ENCODE measurements at places on chromosomes 1 and 21. TPM values are rescaled to one million over a fixed set of nuclear protein-coding genes. Genes with fewer than 3 reads are reported as not detected.

- DNase-seq: no peak
Observed at GRCh38 chr1:109816175-109816811, 52.6 kb upstream of the EPS8L3 start.

GRCh38 chr21:34844013-34844923, 175.5 kb downstream of the CLIC6 start:
- no peak for DNase-seq

- no peak for DNase-seq
Observed at GRCh38 chr1:1124786-1125642, 9.1 kb upstream of the C1orf159 start.

DNA sequence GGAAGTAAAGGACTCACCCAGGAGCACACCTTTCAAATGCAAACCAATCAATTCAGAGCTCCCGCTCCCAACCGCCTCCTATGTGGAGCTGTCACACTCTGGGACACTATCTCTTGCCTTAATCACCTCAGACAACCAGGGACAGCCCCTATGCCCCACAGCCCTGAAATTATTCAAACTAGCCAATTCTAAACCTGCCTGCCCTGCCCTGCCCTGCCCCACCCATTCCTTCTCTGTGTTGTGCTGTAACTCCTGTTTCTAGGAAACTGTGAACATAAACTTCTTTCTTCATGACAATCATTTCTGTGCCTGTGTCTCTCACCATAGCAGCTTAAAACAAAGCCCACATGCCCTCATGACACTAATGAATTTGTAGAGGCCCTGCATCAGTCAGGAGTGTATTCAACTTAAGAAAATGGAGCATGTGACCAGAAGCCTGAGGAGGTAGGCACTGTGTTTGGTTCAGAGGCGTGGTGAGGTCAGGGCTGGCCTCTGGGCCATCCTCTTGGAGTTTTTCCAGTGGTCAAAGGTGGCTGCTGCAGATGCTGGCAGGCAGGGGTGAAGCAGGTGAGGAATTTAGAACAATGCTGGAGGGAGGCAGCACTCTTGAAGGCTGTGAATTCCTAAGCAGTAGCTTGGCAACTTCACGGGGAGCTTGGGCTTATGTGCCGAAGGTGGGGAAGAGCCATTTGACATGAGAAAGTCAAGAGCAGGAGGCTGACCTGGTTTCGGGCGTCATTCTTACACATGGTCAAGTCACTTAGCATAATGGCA, 74.5 kb downstream of the RHOU start:
- DNase-seq: no peak

SLAMF7 gene
- not detected for total RNA-seq

GRCh38 chr1:150720703-150721102, at the start of gene HORMAD1:
HORMAD1 (minus strand) TSS chr1:150720895; CDS start chr1:150719505, 1,390 bp downstream.
- DNase-seq: no peak

CLDN17 gene
- total RNA-seq: not detected

COL16A1 gene
- total RNA-seq: 0.53 TPM

- no peak for DNase-seq
Observed at GRCh38 chr1:235974616-235975015, 90.3 kb downstream of the NID1 start.

DNA sequence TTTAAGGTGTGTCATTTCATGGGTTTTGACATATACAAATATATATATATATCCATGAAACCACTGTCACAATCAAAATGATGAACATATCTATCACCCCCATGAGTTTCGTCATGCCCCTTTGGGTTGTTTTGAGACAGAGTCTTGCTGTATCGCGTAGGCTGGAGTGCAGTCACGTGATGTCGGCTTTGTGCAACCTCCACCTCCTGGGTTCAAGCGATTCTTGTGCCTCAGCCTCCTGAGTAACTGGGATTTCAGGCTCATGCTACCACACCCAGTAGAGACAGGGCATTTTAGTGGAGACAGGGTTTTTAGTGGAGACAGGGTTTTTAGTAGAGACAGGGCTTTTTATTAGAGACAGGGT, 8.0 kb downstream of the HJV start:
- no peak for DNase-seq

- DNase-seq: no peak
Observed at GRCh38 chr1:46466477-46467182, 23.0 kb upstream of the DMBX1 start.

DNA sequence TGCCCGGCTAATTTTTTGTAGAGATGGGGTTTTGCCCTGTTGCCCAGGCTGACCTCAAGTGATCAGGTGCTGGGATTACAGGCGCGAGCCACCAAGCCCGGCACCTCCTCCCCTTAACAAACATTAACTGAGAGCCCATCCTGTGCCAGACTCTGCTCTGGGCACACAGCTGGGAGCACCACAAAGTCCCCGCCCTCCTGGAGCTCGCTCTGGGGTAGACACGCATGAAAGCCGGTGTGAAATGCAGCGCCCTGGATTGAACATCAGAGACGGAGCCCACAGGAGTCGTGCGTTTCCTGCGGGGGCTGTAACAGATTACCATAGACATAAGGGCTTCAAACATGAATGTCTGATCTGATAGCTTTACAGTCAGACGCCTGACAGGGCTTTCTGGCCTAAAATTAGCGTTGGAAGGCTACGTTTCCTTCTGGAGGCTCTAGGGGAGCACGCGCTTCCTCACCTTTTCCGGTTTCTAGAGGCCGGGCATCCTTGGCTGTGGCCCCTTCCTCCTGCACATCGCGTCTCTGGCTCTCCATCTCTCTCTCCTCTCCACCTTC, 14.3 kb downstream of the SLC27A3 start:
- no peak for DNase-seq

GRCh38 chr1:97573553-97573952, 347.3 kb downstream of the DPYD start:
- DNase-seq: no peak

GRCh38 chr1:42934541-42935312, 23.9 kb downstream of the SLC2A1 start:
- no peak for DNase-seq

- no peak for DNase-seq
Observed at GRCh38 chr1:116697548-116698243, 30.2 kb upstream of the IGSF3 start.

- no peak for DNase-seq
Observed at GRCh38 chr1:913491-914130, 10.1 kb upstream of the SAMD11 start.

- DNase-seq: no peak
Observed at GRCh38 chr21:25458484-25458883, 148.8 kb downstream of the MRPL39 start.

- no peak for DNase-seq
Observed at GRCh38 chr1:214958486-214958885, 124.1 kb upstream of the KCNK2 start.

GRCh38 chr1:6864166-6864565, 78.9 kb downstream of the CAMTA1 start:
- no peak for DNase-seq

DNA sequence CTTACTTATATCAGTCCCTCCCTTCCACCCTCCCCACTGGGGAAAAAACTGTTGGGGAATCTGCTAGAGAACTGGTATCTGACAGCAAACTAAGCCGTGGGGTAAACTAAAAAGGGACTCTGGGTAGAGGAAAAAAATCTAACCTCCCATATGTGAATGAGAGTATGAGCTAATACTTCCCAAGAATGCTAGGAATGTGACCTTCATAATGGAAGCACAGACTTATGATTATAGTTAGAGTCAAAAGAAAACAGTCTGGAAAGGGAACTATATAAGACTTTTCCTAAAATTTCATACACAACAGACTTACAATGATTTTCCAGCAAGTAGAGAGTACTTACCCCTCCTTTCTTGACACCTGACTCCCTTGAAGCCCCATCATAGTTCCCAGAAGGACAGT, 23.0 kb upstream of the RBBP5 start:
- peak; percentile 58 for DNase-seq

GRCh38 chr1:29821605-29822004, 585.3 kb downstream of the PTPRU start:
- no peak for DNase-seq

DNA sequence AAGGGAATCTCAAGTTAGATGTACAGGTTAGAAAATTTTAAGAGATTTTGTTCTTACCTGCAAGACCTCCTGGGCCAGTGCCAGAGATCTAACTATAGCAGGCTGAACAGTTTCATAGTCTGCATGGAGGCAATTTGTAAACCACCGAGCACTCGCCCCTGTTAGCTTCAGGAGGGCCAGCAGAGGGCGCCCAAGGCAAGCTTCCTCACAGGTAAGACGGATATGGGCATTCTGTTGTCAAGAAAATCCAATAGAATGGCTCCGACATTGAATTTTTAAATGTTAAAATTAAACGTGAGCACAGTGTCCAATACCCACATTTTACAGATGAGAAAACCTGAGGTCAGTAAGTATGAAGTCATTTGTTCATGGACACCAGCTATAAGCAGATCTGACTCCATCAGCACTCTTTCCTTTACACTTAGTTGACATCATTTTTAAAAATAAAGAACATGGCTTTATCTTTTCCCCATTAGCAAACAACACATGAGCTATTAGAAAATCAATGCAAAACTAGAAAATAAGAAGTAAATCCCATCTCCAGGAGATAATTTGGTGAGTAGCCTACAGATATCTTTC, 2.2 kb downstream of the REG4 start:
- peak; percentile 27 for DNase-seq

TARDBP gene
- 158 TPM for total RNA-seq

DNA sequence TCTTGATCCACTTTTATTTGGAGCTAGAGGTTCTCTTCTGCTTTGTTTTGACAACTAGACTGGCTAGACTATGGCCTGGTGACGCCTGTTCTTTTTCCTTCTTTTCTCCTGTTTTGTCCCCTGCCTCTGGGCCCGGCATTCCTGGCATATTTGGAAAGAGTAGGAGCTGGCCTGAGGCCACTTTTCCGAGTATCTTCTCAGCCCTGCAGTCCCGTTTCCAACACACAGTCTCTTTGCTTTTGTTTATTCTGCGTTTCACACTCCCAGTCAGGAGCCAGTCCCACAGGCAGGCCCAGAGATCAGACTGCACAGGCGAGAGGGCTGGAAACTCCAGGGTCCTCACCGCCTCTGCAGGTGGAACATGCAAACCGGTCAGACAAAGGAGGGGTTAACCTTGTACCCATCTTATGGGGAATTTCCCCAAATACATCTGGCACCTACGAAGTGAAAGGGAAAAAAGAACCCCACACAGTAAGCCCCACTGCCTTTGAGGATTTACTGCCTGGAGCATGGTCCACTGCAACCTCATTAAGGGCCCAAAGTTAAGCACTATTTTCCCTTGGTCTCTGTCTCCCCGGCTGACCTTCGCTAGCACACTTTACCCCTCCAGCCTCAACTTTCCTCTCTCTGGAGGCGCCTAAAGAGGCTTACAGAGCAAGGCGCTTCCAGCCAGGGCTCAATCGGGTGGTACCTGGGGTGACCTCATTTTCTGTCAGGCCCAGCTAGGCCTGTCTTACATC, 141.1 kb downstream of the TOMM20 start:
- DNase-seq: peak; percentile 97

GRCh38 chr1:154794608-154795007, 75.5 kb downstream of the KCNN3 start:
- DNase-seq: no peak

DNA sequence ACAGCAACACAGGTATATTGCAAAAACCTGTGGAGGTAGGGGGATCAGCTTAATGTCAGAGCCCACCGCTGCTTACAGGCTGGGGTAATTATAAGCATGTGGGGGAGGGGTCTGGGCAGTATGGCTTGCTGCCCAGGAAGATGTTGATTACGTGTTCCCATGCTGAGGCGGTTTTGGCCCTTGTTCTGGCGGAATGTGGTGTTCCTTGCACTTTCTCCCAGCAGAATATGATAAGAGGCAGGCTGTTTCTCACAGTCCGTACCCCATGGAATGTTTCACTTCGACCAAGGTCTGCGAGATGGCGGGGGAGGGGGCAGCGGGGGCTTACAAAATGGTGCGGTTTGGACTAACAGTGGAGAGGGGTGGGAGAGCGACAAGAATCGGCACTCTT, 9.8 kb upstream of the HPCAL4 start:
- DNase-seq: no peak

GRCh38 chr1:55833529-55834091, 618.4 kb upstream of the USP24 start:
- no peak for DNase-seq

DNA sequence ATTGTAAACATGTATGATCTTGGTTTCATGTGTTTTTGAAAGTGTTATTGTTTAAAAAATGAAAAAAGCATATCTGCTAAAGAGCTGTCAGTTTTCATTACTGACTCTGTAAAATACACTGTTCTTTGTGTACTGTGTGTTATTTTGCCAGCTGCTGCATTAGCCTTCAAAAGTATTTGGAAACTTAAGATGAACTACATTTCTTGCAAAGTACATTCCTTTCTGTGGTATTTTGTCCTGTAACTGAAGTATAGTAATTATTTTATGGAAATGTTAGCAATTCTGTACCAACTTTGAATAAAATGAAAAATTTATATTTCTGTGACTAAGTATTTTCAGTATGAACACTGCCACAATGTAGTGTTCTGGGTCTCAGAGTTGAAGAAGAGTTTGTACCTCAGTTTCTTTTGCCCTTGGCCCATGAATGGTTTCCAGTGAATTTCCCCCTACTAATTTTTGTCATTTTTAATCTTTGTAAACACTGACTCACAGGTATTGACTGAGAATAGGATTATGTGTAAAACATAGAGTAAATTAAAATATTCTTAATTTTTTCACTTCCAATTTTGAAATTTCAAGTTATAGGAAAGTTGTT, 32.7 kb downstream of the MRPS6 start:
- no peak for DNase-seq

DNA sequence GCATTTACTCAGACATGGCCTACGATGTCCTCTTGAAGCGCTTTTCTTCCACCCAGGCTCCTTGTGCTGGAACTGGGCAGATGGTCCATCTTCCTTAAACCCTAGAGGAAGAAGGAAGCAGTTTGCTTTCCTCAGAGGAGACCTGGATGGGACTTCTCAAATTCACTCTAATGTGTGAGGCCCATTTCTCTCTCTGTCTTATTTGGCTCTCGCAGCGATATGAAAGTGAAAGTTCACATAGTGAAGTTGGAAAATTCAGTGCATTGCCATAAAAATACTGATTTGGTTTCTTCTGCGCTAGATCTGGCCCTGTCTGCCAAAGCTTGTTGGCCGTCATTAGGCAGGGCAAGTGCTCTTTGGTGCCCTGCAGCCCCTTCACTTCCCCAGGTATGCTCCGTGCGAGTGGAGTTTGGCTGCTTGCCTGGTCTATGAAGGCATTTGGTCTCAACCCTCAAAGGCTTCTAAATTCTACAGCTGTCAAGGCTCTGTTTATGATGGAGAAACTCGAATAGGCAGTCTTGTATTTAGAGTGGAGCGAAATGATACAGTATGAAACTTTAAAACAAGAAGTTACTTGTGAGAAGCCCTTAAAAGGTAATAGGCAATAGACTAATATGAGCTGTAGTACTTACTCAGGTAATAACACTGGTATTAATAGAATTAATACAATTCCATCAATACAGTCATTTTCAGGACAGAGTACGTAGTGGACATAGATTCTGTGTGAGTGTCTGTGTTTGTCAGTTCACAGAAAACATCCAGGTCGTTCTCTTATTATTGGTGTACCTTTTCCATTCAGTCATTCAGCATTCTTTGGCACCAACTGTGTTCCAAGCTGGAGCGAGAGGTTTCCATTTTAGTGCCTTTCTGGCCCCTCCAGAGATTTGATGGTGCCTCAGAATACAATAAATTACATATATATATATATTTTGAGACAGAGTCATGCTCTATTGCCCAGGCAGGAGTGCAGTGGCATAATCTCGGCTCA, 20.5 kb downstream of the SZRD1 start:
- DNase-seq: no peak

- no peak for DNase-seq
Observed at GRCh38 chr1:202593845-202594244, 116.4 kb downstream of the SYT2 start.

- no peak for DNase-seq
Observed at GRCh38 chr1:25012966-25013962, 83.2 kb upstream of the RUNX3 start.

GRCh38 chr1:37575692-37576091, 19.0 kb downstream of the DNALI1 start:
- no peak for DNase-seq

GRCh38 chr1:8089535-8090228, 63.6 kb upstream of the ERRFI1 start:
- no peak for DNase-seq
